ENCODE measurements at places on chromosomes 5 and 9.

DNA sequence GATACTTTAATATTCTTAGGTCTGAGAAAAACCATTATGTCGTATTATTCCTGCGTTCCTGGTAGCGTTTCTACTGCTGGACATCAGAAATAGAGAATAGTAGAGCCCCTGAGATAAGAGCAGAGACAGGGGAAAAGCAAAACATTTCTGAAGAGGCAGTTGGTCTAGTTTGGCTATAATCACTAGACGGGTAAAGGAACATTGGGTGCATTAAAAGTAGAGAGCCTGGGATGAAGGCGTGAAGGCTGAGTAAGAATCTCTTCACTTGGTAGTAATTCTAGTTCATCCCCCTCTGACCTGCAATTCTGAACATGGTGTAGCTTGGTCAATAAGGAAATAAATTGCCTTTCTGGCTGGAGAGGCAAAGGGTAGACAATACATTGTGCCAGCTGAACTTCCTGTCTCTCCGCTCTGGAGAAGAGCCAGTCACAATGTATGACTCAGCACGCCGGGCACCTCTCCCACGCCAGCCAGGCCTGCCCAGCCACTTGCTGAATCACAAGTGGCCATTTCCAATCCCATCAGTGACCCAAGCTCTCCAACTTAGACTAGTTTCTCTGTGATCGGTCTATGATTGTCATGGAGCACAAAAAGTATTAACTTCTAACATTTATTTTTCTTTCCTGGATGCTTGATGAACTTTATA is 75.4 kb downstream of the STK32A start:
- DNase-seq: no peak

DNA sequence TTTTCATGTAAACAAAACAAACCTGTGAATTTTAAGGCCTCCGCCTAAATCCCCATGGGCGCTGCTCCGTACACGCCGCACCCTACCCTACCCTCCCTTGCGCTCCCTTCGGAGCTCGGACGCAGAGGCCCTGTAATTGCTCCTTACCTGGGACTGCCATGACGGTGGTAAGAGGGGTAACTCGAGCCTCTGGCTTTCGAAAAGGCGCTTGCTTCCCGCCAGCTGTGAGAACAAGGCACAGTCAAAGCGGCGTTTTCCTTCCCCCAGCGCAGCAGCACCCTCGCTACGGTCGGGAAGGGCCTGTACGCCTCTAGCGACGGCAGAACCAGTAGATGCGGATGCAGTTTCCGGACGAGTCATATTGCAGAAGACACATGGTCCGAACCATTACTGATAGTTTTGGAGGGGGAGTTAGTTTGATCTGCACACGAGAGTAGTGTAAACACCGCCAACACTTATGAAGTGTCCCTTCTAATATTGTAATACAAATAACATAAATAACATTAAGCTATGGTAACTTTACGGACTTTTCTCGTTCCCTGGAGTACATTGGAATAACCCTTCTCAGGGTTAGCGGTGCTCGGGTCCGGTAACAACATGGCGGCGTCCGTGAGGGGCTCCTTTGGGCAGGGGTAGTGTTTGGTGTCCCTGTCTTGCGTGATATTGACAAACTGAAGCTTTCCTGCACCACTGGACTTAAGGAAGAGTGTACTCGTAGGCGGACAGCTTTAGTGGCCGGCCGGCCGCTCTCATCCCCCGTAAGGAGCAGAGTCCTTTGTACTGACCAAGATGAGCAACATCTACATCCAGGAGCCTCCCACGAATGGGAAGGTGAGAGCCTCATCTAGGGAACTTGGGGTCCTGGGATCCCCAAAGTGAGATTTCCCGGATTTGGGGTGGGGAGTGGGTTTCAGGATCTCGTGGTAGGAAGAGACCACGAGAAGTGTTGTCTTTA is at the start of the genes CWC27 and SREK1IP1:
Gene CWC27, plus strand, starts transcription at position 573 of the 955 bp plus-strand sequence. Its CDS starts 217 bp downstream, at position 790.
Gene SREK1IP1, minus strand, starts transcription at position 334 of the 955 bp plus-strand sequence. Its CDS starts 174 bp downstream, at position 160.
- DNase-seq: peak; percentile 80

DNA sequence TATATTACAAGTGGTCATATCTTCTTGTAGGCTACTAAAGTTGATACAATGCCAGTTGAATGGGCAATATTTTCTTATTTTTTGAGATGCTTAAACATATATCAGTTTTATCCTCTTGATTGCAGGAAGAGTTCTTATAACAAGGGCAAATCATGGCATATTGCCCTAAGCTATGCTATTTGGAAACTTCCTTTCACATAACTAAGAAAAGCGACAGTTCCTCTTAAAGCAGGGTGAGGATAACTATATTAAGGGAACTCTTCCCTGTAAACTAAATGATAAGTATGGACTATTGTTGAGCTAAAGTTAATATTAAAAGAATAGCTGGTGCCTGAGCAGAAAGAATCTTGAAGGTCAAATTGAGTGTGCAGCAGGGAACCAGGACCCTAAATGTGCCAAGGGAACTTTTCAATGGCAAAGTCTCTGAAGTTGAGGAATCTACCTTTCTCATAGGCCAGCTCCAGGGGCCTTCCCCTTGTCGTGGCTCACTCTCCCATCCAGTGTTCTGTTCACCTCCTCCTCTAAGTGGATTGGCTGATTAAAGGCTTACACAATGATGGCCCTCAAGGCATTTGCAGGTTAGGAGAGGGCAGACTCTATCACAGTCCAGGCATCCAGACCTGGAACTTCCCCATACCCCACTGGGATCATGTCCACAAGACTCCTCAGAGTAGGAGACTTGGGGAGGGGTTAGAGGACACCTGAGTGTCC is 26.8 kb downstream of the FYB1 start:
- no peak for DNase-seq

DNA sequence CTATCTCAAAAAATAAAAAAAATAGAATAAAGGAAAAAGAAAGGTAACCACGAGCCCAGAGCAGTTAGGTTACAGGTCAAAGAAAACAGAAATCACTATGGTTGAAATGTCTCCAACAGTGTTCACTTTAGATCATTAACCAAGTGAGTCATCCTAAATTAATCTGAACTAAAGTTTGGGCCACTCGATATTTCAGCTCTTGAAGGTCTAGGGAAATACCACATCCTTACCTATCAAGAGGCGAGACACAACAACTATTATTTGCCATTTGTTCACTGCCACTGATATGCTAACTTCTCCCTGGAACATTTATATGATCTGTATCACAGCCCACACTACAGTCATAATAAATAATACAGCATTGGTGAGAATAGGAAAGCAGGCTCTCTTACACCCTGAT is 111.3 kb upstream of the NR5A1 start:
- no peak for DNase-seq

GRCh38 chr9:137148661-137149060 is 9.7 kb downstream of the GRIN1 start:
- no peak for DNase-seq

GRCh38 chr5:133048993-133049725 is 2.7 kb upstream of the HSPA4 start:
- no peak for DNase-seq

- DNase-seq: no peak
Observed at GRCh38 chr5:32583582-32584232, 1.6 kb upstream of the SUB1 start.

DNA sequence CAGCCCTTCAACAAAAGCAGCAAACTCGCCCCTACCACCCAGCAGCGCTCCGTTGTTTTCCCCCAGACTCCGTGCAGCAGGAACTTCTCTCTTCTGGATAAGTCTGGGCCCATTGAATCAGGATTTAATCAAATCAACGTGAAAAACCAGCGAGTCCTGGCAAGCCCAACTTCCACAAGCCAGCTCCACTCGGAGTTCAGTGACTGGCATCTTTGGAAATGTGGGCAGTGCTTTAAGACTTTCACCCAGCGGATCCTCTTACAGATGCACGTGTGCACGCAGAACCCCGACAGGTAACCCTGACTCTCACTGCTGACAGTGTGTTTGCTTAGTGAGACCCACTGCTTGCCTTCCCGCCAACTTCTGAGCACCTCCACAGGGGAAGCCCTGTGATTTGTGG is 81.8 kb downstream of the PRDM6 start:
- no peak for DNase-seq

DNA sequence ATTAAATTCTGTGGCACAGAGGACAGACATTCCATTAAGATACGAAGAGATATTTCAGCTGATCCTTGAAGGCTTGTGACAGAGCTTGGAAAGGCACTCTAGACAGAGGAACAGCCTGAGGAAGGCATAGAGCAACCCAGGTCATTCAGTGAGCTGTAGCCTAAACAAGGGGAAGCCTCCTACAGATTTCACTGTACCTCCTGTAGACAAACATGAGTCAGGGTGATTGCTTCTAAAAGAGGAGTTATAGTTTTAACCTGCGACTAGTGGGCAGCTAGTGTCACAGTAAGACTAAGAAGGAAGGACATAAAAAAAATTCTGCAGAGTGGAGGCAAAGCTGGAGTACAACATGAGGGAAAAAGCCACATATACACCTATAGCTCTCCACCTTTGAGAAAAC is 43.5 kb upstream of the ANKDD1B start:
- no peak for DNase-seq

DNA sequence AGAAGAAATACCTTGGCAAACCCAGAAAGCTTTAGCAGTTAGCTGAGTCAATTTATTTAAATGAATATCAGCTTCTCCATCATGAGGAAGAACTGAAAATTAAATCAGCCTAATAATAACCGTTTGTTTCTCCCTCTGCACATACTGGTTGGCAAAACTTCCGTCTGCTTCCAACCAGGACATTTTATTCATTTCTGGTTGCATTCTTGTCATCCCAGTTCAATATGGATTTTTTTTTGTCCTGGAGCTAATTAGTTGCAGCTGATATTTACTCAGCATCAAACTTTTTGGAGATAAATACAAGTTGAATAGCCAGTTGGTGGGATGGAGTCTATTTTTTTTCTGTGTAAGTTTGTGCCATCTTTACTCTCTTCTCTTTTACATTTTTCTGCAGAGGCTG is 126.5 kb upstream of the GDNF start:
- peak; percentile 7 for DNase-seq

GRCh38 chr5:170522211-170523141 is 18.7 kb downstream of the KCNIP1 start:
- no peak for DNase-seq

- DNase-seq: no peak
Observed at GRCh38 chr5:34511915-34512314, 144.2 kb upstream of the RAI14 start.

DNA sequence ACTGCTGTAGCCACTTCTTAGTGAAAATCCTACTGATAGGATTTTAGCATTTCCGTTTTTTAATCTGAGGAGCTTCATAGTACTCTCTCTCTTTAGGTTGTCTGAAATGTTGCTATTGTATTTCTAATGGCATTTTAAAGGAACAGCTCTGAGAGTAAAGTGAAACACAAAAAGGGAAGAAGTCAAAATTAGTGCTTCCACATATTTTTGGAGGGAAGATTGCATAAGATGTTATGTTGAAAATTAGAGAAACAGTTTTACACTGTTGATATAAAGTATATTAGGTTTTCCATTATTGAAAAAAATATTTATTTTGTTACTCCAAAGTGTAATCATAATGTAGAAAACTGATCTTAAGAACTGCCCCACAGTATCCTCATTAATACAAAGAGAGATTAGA is 525.1 kb downstream of the TAF11L14 start:
- no peak for DNase-seq

DNA sequence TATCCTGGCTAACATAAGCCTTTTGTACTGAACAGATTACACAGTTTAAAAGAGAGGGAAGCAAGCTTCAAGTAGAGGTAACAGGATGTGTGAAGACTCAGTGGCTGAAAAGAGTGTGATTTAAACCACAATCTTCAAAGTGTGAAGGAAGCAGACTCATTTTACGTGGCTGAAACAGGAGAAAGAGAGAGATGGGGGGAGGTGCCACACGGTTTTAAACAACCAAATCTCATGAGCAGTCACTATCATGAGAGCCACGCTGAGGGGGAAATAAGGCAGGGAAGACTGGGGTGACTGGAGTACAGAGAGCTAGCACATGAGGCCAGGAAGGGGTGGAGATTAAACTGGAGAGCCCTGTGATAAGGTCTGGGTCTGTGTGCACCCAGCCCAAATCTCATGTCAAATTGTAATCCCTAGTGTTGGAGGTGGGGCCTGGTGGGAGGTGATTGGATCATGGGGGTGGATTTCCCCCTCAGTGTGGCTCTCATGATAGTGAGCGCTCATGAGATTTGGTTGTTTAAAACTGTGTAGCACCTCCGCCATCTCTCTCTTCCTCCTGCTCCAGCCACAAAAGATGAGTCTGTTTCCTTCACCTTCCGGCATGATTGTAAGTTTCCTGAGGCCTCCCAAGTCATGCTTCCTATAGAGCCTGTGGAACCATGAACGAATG is 318.6 kb upstream of the CD180 start:
- DNase-seq: no peak

- no peak for DNase-seq
Observed at GRCh38 chr5:135759149-135759784, 75.2 kb upstream of the SLC25A48 start.

DNA sequence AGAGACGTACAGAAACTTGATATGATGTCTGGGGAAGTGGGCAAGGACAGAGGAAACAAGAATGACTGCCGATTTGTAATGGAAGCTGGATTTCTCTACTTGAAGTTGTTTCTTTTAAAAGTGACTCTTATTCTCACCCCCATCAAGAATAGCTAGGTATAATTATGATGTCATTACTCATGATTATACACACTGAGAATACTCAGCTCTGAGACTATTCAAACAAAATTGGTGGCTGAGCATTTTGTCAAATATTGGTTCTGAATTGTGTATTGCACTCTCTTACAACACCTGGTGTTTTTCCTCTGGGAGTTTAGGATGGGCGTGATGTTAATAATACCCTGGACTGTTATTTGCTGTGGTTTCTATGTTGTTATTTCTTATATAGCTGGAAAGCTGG is 46.3 kb downstream of the MAST4 start:
- DNase-seq: no peak

DNA sequence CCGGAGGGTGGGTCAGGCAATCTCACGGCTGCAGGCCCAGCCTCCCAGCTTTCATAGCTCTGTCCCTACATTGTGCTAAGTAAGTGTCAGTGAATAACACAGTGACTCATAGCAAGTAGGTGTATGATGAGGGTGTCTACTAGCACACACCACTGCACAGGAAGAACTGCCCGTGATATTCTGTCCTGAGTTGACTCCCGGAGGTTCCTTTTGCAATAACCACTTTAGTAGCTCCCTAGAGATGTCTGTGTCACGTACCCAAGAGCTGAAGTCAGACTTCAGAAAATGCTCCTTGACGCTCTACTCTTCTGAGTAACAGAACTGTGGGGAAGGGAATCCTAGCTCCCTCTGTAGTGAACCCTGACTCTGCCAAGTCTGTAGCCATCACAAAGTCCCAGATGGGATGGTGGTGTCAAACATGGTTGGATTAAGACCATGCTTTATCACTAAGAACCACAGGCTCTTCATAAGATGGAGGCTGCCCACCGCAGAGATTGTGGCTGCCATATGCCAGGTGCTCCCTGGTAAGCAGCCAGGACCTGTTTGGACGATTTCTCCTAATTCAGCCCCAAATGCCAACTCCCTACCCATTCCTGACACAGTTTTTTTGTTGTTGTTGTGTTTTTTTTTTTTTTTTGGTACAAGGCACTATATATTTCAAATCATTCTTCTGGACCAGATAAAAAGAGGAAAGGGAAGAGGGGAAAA is 352.6 kb upstream of the PANK3 start:
- no peak for DNase-seq

All from AG09319 (cell line).